ENCODE measurements at places on chromosomes 4 and X.

GRCh38 chr4:52202251-52202779 lies 151.2 kb downstream of the SPATA18 start:
- no peak for DNase-seq

DNA sequence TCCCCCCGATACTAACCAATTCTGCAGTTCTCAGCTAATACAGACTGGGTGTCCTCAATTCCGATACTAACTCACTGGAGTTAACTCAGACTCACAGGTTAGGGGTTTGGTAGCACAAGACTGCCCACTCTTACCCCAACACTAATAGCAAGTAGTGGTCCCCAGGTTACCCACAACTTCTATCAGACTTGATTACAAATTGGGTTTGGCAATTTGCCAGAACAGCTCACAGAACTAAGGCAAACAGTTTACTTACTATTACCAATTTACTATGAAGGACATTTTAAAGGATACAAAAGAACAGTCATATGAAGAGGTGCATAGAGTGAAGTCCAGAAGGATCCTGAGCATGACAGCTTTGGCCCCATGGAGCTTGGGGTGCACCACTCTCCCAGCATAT lies 201.8 kb upstream of the VCX start:
- no peak for DNase-seq

DNA sequence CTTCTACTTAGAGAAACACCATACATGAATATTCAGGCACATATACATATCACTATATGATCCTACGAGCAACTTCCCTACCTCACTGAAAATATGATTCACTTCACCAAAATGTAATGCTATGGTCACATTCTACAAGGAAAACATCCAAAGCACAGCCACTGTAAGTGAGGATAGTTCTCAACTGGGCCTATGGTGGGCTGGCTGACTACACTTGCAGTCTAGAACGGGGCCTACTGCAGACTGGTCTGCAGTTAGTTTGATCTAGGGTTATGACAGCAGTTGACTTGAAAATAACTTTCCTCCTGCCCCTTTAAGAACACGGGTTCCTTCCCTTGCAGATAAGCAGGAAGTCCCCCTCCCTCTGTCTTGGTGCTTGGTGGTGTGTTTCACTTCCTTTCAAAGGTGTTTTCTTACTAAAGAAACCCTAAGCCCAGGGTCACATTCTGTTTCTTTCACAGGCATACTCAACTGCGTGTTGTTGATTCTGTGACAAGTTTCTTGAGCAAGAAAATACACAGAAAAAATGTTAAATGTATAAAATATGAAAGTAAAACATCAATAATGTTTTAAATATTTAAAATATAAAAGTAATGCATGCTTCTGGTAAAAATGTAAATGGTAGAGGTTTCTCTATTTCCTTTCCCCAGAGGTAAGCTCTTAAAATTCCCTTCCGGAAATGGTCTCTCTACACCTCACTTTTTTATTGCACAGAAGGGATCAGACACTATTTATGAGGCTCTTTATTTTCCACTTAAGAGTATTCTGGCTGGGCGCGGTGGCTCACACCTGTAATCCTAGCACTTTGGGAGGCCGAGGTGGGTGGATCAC lies 18.0 kb upstream of the TMSB4X start:
- DNase-seq = no peak

- no peak for DNase-seq
These were observed 11.6 kb upstream of the CTBP1 start for GRCh38 chr4:1260418-1261106.

DNA sequence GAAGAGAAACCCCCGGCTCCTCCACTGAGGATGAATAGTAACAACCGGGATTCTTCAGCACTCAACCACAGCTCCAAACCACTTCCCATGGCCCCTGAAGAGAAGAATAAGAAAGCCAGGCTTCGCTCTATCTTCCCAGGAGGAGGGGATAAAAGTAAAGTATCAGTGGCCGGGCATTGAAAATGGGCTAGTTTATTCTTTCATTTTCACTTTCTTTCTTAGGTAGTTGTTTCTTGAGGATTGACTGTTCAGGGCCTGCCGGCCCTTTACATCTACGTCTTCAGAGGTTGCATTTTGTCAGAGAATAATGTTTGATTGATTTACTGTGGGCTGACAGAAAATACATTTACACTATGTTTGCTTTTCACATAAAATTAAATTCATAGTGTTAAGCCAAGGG lies 27.1 kb downstream of the PAK3 start:
- no peak for DNase-seq

- no peak for DNase-seq
These were observed 52.3 kb downstream of the C4orf51 start for GRCh38 chr4:145732001-145732815.

GRCh38 chr4:8582941-8583654 lies 2.9 kb downstream of the GPR78 start:
- no peak for DNase-seq

GRCh38 chr4:139301821-139302611 lies at the start of gene NDUFC1:
Gene NDUFC1 (minus strand): TSS chr4:139302477. CDS start chr4:139295798, 6,679 bp downstream.
- peak; percentile 76 for DNase-seq

GRCh38 chrX:149371986-149372385 lies 133.1 kb downstream of the IDS start:
- no peak for DNase-seq

DNA sequence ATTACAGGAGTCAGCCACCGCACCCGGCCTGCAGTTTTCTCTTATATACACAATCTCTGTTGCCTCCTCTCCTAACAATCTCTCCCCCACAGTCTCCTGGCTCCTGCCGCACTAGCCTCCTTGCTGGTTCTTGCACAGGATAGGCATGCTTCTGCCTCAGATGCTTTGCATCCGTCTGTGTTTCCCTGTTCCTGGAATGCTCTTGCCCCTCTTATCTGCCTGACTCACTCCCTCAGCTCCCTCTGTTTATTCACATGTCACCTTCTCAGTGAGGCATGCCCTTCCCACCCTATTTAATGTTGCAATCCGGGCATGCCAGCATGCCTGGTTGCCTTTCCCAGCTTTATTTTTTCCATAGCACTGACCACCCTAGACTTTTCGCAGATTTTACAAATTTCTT lies 161.9 kb downstream of the PHF8 start:
- DNase-seq = no peak

DNA sequence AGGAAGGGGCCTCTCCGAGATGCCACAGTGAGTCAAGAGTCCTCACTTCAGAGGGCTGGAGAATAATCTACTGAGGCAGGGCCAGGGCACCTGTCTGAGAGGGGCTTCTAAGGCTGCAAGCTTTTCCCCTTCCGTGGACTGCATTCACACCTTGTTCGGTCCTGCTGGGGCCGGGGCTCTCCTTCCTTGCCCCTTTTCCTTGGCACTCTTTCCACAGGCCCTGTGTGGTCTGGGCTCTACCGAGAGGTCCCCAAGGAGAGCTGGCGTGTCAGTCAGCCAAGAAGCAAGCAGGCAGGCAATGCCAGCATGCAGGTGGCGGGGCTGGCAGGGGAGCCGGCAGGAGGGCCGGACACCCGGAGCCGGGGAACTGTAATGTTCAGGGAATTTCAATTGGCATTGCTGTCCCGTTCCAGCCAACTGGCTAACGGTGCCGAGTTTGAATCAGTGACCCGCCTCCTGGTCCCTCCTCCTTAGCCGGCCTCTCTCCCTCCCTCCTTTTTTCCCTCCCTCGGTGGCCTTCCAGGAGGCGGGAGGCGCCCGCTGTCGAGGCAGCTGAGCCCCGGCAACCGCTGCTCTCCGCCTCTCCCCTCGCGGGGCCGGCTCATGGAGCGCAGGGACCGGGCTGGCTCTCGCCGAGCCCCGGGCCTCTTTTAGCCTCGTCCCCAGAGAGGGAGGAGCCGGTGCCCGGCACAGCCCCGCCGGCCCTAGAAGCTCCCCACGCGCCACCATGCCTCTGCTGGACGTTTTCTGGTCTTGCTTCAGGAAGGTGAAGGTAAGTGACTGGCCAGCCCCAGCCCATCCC lies at the start of gene STARD8:
Gene STARD8, plus strand, starts transcription at position 511 of the 802 bp plus-strand sequence. Its CDS starts 217 bp downstream, at position 728.
- DNase-seq = no peak

DNA sequence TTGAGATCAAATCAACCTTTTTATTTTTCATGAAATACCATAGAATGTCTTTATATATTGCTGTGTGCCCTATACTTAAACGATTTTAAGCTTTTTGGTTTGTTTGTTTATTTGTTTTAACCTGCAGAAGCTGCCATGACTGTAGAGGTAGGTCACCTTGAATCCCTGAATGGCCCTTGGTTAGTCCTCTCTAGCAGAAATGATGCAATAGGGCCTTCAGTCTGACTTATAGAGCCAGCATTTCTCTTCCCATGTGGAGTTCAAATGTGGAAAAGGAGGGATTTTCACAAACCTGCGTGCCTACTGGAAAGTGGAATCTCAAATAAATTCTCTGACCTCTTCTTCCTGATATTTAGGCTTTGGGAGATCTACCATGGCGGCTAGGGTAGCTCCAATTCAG lies 327.9 kb downstream of the MAPK10 start:
- no peak for DNase-seq

- no peak for DNase-seq
These were observed 154.2 kb upstream of the TBL1X start for GRCh38 chrX:9310616-9311015.

DNA sequence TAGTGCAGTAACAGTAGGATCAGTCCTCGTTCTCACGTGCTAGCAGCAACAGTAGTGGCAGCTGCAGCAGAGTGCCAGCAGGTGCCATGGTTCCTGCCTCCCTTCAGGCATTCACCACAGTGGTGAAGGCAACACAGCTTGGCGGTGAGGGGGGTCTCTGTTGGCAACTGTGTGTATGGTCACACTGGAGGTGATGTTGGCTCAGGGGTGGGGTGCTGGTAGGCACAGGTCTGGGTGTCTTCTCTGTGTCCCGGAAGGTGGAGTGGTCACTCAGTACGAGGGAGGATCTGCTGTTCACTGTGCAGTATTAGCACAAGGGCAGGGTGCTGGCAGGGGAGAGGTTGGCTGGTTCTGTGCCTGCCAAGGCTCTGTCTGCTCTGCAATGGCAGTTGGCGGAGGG lies 671.8 kb downstream of the CCSER1 start:
- no peak for DNase-seq

DNA sequence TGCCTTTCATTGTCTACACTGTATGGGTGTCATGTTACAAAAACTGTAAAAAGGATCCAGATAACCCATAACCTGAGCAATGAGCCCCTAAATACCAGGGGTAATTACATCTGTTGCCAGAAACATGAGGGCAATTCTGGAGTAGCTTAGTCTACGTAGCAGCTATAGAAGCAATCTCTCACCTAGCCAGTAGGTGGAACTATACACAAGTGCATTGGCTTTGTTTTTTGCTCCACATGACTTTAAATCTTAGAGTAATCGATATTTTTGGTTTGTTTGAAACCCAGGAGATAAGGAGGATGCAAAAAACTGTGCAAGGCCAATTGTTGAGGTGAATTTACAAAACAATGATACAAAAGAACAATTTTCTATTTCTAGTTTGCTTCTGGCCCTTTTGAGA lies 57.5 kb downstream of the GPR82 start:
- DNase-seq = no peak

- peak; percentile 33 for DNase-seq
These were observed at the start of gene CRLF2 for GRCh38 chrX:1212532-1212931. Gene CRLF2 (minus strand): TSS chrX:1212649. CDS start chrX:1212634, 15 bp downstream.

DNA sequence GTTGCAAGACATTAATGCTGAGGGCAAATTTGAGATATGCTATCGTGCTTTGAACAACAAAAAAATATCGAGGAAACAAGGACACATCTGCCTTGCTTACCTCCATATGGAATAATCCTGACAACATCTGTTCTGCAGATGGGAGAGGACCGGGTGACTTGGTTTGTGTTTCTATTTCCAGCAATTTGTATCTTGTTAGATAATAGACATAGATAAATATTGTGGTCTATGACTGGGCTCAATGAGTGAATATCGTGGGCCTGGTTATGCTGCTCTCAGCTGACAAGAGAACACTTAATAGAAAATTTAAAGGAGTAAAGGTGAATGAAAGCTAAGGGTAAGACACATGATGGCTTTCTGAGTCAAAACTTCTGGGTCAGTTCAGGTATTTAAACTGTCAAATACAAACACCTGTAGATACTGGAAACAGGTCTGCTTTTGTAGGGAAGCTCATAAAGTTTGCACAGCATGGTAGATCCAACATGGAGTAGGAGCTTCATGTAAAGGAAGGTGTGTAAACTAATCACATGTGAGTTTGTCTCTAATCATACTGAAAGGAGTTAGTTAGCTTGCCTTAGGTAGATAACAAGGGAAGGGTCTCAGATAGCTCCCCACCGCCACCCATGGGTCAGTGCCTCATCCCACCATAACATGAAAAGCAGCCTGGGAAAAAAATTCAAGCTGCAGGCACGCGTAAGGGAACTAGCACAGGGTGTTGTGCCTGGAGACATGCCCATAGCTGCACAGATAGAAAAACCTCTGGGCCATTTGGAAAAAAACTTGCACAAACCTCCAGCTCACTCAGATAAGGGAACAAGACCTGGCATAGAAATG lies 904.1 kb upstream of the EPHA5 start:
- DNase-seq = no peak

DNA sequence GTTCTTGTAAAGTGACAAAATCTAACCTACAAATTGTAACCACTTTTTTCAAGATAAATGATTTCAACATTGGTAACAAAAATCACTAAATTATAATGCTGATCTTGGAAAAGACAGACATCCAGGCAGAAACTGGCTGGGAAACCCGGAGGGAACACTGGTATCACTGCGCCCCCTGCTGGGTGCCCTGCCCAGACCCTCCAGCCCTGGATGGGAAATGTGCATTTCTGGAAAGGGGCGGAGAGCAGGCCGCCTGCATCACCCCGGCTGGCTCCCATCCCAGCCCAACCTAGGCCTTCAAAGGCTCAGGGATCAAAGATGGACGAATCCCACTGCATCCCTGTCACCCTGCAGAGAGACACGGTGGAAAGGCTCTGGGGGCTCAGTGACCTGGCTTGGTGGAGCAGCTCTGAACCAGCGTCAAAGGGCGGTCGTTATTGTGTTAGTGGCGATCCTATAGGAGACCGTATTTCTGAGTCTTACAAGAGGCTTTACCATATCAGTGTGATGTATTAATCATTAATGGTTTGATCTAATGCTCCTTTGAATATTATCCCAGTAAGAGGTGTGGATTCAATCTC lies 37.3 kb downstream of the ACOX3 start:
- peak; percentile 89 for DNase-seq

DNA sequence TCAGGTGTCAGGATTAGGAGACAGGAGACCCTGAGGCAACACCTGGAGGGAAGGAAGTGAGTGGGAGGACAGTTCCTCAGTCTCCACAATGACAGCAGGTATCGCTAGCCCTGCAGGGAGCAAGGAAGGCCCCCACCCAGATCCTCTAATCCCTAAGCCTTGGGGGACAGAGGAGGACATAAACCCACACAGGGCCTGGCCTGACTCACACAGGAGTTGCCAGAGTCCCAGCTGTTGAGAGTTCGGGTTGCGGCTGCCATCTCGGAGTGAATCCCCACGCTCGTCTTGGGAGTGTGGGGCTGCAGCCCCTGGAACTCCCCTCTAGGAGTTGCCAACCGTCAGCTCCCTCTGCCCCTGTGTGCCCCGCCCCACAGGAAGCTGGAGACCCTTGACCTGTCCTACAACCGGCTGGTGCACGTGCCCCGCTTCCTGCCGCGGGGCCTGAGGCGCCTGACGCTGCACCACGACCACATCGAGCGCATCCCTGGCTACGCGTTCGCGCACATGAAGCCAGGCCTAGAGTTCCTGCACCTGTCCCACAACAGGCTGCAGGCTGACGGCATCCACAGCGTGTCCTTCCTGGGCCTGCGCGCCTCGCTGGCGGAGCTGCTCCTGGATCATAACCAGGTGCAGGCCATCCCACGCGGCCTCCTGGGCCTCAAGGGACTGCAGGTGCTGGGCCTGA lies 9.2 kb upstream of the BGN start:
- DNase-seq = no peak

- DNase-seq = no peak
These were observed 47.0 kb downstream of the THAP9 start for GRCh38 chr4:82947498-82947897.

Measured in left forelimb (tissue), 1 donor.